ENCODE measurements at places on chromosomes 2 and 18. TPM values are rescaled to one million over a fixed set of nuclear protein-coding genes. Genes with fewer than 3 reads are reported as not detected.

FAM124B gene
- 2.6 TPM for polyA plus RNA-seq

IAH1 gene
- polyA plus RNA-seq, result 45.0 TPM

ACMSD gene
- polyA plus RNA-seq, result 43.9 TPM

CHMP1B gene
- 43.1 TPM for polyA plus RNA-seq

ERCC3 gene
- polyA plus RNA-seq, result 86.4 TPM

SH3RF3 gene
- 4.0 TPM for polyA plus RNA-seq

GRCh38 chr2:38284971-38285370 is 92.1 kb downstream of the ATL2 start:
- DNase-seq, result no peak

DNA sequence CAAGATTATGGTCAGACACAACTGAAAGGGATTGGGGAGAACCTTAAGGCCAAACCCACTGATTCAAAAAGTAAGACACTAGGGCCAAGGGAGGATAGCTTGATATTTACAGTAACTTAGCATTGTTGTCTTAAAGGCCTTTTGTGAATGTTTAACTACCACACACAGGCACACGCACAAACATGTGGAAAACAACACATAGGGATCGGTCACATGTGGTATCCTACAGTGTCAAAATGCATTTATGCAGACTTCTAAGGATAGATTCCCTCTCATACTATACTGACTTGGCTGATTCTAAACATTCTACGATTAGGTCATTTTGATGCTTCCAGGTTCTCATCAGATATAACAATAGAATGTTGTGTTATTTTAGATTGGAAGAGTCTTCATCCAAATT is 638.9 kb upstream of the LRRTM1 start:
- no peak for DNase-seq

GRCh38 chr2:113226462-113226861 is 52.3 kb downstream of the PAX8 start:
- no peak for DNase-seq

GRCh38 chr2:63189026-63189425 is 138.4 kb downstream of the OTX1 start:
- no peak for DNase-seq

GRCh38 chr2:141271346-141271745 is 859.5 kb downstream of the LRP1B start:
- no peak for DNase-seq

DNA sequence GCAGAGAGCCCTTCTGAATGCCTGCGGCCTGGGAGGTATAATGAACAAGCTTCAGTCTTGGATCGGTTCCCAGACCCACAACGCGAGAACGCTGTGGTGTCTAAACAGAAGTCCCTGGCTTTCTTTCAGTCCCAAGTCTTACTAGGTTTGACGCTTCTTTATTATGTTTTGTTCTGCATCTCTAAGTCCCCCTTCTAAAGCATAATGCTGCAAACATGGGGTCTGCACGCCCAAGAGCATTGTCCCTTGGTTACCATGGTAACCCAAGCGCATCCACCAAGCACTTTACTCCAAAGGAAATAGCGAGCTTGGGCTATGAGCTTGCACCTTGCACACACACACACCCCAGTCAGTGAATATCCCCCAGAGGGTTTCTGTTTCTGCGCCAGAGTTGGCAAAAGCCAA is 193.7 kb downstream of the INO80D start:
- DNase-seq, result no peak

DNA sequence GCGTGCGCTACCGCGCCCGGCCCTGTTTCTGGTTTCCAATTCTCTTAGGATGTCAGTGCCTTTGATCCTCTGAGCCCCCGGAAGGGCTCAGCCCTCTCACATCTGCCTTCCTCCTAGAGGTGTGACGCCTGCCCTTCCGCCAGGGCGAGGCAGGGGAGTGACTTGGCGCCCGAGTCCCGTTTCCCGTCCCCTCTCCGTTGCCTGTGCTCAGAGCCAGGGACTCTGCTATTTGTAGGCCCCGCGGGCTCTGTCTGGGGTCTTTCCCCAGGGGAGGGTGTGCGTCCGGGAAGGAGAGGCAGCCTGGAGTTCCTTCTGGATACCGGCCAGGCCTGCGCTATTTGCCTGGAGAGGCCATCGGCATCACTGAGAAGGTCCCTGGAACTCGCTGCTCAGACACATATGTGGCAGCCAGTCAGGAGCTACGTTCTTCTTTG is 103.7 kb upstream of the TAF1B start:
- DNase-seq, result no peak

Measured in left kidney (tissue), 8 donors.